ENCODE measurements at places on chromosomes 7 and 10.

GRCh38 chr10:21740989-21741388, 207.0 kb downstream of the MLLT10 start:
- DNase-seq: no peak

GRCh38 chr7:142177869-142178268, 66.4 kb downstream of the MGAM2 start:
- no peak for DNase-seq

- DNase-seq: no peak
Observed at GRCh38 chr7:117132321-117133120, 179.2 kb downstream of the ST7 start.

DNA sequence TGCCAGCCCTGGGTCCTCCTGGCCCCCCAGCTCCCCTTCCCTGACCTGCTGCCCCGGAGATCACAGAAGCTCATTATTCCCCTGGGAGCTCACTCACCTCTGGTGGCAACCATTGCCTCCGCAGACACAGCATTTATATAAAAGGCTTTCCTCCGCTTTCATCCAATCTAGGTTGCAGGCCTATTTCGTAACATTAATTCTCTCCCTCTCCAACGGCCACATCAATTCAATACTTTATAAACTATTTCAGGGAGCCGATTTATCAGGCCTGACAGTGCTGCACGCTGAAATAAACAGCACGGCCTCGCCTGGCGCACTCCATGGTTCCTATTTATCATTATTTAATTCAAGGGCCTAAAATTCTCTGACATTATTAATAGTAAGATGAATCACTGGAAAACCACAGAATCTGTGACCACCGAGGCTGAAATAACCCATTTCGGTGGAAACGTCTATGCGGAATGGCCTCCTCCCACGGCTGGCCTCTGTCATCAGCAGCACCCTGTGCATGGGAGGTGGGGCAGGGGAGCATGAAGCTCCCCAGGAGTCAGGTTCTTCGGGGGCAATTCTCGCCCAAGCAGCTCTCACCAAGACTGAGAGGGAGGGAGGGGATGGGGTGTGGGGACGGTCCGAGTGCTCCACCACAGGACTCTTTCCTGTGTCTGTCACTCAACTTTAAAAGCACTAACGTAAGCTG, 249.3 kb upstream of the PFKP start:
- no peak for DNase-seq

GRCh38 chr7:104412911-104413310, 84.5 kb downstream of the LHFPL3 start:
- no peak for DNase-seq

DNA sequence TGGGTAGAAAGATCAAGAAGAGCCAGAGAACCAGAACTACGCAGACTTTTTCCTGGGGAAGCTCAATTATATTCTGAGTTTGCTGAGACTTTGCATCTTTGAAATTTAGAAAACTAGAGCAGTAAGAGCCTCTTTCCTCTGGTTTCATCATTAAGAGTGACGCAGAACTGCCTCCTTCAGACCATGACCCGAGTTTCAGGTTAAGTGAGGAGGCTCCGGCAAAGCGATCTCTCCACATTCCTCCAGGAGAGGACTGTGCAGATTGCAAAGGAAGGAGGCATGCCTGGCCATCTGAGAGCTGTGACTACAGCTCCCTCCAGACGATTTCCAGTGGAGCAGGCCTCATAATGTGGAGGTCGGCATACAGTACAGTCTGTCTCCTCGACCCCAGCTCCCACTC, 115.8 kb upstream of the LANCL2 start:
- no peak for DNase-seq

GRCh38 chr10:119491966-119492757, 50.4 kb downstream of the RGS10 start:
- no peak for DNase-seq

GRCh38 chr7:27826357-27826756, 86.4 kb downstream of the TAX1BP1 start:
- DNase-seq: no peak

DNA sequence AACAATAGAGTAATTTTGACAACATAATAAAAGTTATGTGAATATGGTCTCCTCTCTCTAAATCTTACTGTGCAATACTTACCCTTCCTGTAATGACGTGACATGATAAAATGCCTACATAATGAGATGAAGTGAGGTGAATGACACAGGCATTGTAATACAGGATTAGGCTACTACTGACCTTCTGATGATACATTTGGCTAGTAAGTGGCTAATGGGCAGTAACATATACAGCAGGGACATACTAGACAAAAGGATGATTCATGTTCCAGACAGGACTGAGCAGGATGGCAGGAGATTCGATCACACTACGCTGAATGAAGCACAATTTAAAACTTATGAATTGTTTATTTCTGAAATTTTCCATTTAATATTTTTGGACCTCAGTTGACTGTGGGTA, 4.7 kb downstream of the C10orf88 start:
- no peak for DNase-seq

- no peak for DNase-seq
Observed at GRCh38 chr10:66827353-66827752, 98.5 kb upstream of the LRRTM3 start.

GRCh38 chr7:101488826-101489572, 126.3 kb downstream of the COL26A1 start:
- DNase-seq: no peak

GRCh38 chr7:50782375-50783208, at the start of gene GRB10:
TSS of gene GRB10 (minus strand) at chr7:50782896. CDS start at chr7:50732322, 50,574 bp downstream.
- no peak for DNase-seq

- no peak for DNase-seq
Observed at GRCh38 chr7:90424720-90425119, 21.5 kb downstream of the CLDN12 start.

DNA sequence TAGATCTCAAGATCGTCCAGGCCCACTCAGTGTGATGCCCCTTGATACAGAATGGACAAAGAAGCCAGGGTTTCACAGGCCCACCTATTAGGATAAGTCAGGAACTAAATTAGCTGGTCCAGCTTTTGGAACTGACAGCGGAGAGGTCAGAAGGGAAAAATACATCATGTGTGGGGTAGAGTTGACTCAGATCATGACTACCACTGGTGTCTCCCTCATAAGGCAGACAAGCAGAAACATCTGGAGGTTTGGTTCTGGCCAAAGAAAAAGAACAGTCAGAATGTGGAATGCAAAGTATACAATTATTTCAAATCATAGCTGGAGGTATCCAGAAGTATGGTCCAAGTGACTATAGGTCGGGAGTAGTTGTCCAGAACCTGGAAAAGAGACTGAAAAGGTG, 621.1 kb upstream of the CELF2 start:
- no peak for DNase-seq

DNA sequence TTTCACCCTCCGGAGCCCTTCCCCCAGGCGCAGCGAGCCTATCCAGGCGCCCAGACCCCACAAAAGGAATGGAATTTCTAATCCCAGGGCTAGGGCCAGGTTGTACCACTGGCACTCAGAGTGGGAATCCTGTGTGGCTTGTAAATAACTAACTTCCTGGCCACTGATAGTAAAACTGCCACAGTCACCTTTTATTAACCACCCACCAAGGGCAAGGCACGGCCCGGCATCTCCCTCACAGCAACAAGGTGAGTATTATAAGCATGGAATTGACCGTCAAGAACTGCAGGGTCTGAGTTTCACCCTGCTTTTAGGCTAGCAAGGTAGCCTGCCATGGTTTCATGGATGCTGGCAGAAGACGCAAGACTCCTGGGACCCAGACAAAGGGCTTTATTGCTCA, 51.1 kb downstream of the SPOCK2 start:
- no peak for DNase-seq

DNA sequence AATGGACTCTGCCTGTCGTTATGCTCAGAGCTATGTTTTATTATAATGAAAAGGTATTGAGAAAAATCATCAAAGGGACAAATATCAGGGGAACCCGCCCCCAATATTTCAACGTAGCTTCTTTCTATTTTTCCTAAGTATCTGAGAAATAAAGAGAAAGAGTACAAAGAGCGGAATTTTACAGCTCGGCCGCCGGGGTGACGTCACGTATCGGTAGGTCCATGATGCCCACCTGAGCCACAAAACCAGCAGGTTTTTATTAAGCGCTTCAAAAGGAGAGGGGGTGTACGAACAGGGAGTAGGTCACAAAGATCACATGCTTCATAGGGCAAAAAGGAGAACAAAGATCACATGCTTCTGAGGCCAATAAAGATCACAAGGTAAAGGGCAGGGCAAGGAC, 281.6 kb upstream of the POM121L12 start:
- DNase-seq: no peak

DNA sequence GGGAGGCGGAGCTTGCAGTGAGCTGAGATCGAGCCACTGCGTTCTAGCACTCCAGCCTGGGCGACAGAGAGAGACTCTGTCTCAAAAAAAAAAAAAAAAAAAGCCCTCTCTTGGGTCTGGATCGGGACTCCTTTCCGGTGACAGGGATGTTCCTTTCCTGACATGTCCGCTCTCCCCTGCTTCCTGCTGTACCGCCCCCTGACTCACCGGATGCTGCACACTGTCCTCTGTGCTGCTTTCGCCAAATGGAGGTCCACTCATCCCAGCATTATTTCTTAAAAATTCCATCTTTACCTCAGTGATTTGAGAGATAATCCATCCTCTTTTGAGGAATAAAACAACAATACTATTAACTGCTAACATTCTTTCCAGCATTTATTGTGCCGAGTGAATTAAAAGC, 113.8 kb upstream of the EEPD1 start:
- DNase-seq: no peak

DNA sequence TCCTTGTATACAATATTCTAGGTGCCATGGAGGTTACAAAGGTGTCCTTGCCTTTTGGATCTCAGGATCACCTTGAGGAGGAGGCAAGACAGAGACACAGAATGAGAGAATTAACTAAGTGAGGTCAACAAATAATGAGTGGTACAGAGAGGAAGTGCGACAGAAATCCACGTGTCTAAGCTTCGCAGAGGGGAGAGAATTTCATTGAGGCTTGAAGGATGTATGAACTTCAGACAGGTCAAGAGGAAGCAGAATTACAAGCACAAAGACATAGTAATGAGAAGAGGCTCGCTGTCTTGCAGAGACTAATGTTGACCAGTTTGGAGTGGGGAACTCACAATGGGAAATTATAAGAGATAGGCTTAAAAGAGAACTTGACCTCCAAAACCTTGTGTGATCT, 308.7 kb downstream of the FRMD4A start:
- no peak for DNase-seq

GRCh38 chr10:98636921-98637329, 190.2 kb upstream of the HPS1 start:
- no peak for DNase-seq

- DNase-seq: no peak
Observed at GRCh38 chr7:74012842-74013249, 15.1 kb upstream of the ELN start.

- no peak for DNase-seq
Observed at GRCh38 chr10:113274176-113274829, 278.6 kb upstream of the HABP2 start.

DNA sequence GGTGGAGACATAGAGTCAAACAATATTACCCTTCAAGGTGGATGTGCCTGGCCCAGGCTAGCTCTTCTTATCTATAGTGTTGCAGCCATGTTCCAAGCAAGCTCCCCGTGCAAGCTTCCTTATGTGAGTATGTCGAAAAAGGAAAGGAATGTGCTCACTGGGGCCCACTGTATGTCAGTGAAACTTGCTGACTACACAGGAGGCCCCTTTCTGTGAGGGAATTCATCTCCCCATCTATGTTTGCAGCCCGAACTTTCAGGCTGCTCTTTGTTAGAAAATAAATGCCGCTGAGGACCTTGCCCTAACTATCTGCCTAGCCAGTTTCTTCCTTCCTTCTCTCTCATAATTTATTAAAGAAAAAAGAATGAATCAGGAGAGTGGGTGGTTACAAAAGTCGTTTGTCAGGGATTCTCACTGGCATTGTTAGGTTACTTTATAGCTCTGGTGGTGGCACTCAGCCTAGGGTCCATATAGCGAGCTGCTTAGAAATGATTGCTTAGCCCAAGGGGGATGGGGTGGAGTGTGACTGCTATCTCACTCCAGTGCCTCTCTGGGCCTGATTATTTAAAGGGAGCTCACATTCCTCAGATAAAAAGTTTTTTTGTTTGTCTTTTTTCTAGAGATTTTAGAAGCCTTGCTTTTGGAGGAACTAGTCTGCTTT, 302.1 kb downstream of the ABCA13 start:
- no peak for DNase-seq

Measured in activated T-helper 1 cell treated with Interleukin-2 at 50 U/mL for 16 hours (primary cell).